ENCODE measurements at places on chromosomes 7 and 10.

- no peak for DNase-seq
Measured at GRCh38 chr7:157266272-157266671, 70.5 kb upstream of the DNAJB6 start.

- DNase-seq = no peak
Measured at GRCh38 chr7:86130268-86130667, 513.4 kb upstream of the GRM3 start.

DNA sequence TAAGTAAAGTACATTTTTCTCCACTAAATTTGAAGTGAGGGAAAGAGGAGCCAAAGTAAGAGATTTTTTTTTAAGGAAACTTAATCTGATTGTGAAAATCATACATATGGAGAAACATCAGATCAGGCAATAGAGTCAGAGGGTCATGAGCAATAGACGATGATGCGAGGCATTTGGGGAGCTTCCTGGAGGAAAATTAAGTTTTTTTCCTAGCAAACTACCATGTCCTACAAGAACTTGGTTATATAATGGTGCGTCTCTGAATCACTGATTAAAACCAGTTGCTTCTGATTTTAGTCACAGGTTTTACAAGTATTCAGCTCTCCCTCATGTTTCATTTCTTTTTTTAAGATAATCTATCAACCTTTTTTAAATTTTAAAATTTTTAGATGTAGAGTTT lies 52.1 kb upstream of the MTURN start:
- DNase-seq = peak; percentile 40

DNA sequence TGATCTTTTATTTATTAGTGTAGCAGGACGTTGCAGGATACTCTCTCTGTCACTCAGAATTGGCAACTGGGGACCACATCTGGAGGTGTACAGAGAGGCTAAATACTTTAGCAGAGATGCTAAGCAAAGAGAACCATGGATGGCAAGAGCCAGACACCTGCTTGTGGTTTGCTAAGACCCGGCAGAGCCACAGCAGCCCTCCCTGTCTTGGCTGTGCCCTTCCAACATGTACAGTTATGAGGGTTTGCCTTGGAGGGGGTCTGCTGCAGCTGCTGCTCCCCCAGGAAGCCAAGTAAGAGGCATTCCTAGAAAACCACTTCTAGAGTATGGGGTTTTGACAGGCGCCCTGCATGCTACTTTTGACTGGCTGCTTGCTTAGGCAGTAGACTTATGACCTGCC lies 5.1 kb downstream of the NPVF start:
- no peak for DNase-seq

DNA sequence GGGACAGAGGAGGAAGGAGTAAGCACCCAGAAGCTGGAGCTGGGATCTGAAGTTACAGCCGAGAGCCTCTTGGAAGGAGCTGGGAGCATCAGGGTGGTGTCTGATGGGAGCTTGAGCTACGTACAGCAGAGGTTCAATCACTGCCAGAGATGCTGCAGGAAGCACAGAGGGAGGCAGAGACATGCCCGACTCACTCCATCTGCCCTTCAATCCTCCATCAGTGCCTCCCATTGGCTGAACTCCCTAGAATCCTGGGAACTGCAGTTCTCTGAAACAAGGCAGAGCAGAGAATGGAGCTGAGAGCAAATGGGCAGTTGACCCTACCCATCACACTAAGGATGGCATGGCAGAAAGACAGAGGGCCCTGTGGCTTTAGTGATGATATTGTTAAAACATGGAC lies 40.0 kb upstream of the CTBP2 start:
- no peak for DNase-seq

- no peak for DNase-seq
Measured at GRCh38 chr10:95655571-95656290, 780 bp downstream of the ALDH18A1 start.
